EH (cell line): ENCODE measurements at places on chromosomes 2 and 18.

- no peak for DNase-seq
These were observed 1089.4 kb upstream of the SLC39A10 start for GRCh38 chr2:194567661-194568017.

GRCh38 chr2:215548714-215549113 is 112.8 kb upstream of the FN1 start:
- peak; percentile 35 for DNase-seq

- no peak for DNase-seq
These were observed 22.7 kb upstream of the IGFBP5 start for GRCh38 chr2:216717907-216718615.

- no peak for DNase-seq
These were observed 384.4 kb downstream of the TSN start for GRCh38 chr2:122139739-122140420.

GRCh38 chr2:105872830-105873229 is 128.1 kb downstream of the NCK2 start:
- DNase-seq: no peak

GRCh38 chr2:203670939-203671338 is 35.5 kb upstream of the CD28 start:
- no peak for DNase-seq

- DNase-seq: no peak
These were observed 10.4 kb downstream of the APOB start for GRCh38 chr2:21033237-21034155.

DNA sequence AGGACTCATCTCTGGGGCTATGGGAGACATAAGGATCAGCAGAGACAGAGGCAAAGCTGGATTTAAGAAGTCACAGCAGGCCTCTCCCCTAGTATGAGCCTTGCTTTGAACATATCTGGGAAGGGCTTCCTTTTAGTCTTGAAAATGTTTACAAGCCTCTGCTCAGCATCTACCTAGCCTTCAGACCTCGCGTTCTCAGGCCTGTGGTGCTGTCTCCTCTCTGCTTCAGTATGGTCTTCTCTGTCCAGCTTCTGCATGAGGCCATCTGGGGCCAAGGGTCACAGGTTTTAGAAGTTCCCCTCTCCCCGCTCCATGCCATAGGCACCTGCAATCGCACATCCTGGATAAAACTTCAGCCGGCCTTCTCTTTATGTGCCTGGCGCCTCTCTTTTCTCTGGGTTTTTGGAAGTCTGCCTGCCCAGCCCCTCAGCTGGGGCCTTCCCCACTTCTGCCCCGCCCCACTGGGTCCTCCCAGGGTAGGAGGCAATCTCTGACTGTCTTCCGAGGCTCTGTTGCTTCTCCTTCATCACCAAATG is 7.1 kb downstream of the ACTG2 start:
- DNase-seq: no peak

GRCh38 chr2:239942871-239943311 is 82.3 kb downstream of the NDUFA10 start:
- no peak for DNase-seq

GRCh38 chr2:88099798-88100488 is 27.9 kb downstream of the FABP1 start:
- DNase-seq: peak; percentile 18

DNA sequence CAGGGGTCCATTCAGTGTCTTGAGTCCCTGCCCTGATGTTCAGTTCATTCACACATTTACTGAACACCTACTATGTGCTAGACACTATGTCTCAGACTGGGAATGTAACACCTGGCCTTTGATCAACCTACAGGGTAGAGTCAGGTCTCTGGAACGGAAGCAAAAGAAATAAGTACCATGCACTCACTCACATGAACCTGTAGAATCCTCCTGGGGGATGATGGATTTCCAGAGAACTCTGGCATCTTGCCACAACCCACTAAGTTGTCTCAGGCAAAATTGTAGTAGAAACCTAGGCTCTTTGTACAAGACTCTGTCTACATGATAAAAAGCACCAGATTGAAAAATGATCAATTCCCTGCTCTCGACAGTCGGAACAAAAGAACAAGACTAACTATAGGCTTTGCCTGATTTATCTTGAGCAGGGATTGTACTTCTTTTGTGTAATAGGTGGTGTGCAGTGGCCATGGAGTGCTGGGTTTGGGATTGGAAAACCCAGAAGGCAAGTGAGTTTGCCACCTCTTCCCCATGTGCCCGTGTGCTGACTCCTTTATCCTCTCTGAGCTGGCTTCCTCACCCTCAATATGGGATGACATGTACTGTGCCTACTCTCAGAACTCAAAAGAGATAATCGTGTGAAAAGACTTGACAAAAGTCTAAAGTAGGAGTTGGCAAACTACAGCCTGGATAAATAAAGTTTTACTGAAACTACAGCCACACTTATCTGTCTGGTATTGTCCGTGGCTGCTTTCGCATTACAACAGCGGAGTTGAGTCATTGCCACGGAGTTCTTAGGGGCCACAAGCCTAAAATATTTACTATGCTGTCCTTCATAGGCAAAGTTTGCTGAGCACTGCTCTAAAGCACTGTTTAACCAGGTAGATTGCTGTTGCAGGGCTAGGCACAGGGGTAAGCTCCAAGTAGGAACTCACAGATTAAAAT is 4.4 kb downstream of the CAPN14 start:
- no peak for DNase-seq

- DNase-seq: no peak
These were observed 187.8 kb upstream of the BOD1L2 start for GRCh38 chr18:56959120-56959519.

DNA sequence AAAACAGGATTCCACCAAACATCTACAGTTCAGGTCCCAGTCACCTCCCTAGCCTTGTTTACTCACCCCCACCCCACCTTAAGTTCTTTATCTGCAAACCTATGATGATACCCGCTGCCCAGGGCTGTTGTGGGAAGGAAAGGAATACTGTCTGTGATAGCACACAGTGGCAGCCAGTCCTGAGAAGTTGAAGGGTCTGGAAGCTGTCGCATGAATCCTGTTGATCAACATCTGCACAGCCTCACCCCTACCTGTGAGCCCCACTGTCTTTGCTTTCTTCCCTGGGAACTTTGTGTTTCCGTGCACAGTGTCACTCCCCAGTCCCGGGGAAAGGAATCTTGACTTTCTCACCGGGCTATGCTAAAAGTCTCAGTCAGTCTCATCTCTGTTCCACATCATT is 160.7 kb upstream of the EPAS1 start:
- DNase-seq: no peak

DNA sequence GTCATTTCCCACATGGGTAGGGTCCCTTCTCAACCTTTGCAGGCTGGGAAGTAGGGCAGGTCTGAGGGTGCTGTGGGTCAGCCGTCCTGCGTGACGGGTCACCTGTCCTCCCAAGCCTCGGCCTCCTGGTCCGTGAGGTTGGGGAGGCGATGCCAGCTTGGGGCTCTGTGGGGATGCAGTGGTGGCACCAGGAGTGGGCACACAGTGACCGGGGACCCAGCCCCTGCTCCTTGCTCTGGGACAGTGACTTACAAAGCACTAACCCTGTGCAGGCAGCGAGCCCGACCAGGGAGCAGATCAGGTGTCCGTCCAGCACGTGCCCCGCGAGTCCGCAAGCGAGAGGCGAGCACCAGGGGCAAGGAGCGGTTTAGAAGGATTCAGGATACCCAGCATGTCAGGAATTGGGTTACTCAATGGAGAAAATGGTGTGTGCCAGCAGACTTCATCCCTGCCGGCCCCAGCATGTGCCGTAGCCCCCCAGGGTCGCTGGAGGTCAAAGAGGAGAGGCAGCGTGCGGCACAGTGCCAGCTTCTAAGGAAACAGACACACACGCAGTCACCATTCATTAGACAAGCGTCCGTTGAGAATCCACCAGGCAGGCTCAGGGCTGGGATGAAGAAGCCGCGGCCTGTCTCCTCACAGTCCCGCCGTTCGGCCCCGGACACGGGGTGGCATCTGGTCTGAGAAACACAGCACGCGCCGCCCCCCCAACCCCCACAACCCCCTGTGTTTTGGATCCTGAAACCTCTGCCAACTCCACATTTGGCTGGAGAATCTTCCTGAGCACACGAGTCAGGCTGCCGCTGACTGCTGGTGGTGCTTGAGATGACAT is 11.7 kb downstream of the COLEC11 start:
- no peak for DNase-seq

DNA sequence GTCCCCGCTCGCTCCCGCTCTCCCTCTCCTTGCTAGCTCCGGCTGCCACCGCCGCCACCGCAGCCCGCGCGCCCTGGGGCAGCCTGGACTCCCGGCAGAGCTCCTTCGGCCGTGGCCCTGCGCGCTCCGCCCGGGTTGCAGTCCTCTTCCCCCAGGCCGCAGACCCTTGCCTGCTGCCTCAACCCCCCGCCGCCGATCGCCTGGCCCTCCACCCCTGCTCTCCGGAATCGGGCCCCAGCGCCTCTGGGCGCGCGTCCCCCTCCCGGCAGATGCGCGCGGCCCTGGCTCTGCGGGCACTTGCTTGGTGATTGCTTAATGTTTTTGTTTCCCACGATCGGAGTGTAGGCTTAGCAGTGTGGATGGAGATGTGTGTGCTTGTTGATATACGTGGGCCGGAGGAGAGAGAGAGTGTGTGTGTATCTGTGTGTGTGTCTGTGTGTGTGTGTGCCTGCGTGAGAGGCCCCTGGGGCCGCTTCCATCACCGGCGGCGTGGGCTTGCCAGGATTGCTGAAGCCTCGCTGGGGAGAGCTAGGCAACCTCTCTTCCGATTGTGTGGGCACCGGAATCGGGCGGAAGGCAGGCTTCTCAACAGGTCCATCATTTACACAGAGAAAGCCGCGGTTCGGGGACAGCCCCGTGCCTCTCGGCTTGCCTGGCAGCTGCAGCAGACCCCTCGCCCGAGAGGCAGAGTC is 877 bp downstream of the INHBB start:
- DNase-seq: peak; percentile 35

DNA sequence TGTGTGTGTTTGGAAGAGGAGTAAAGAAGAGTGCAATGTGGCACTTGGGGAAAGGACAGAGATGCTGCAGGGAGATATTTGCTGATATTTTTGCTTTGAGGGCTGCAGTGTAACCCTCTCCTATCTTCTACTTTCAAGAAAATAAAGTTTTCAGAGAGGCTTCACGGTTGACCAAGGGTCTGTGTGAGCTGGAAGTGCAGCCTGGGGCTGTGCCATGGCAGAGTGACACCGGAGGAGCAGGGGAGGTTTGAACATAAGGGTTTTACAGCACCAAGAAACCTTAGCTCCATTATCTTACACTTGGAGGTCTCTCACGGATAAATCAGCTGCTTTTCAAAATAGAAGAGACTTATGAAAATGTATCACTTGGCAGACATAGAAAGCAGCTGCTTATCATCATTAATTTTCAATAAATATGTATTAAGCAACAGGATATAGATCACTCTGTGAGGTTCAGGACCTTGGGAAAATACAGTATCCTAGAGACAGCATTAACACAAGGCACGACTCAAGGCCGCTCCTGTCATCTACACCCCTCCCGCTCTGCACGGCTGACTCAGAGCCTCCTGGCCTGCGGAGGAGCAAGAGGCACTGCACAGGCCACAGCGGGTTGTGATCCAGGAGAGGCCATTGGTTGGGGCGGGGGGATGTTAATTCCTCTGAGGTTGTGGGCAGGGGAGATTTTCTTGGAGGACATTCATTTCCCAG is 127.8 kb downstream of the COPS8 start:
- peak; percentile 88 for DNase-seq

DNA sequence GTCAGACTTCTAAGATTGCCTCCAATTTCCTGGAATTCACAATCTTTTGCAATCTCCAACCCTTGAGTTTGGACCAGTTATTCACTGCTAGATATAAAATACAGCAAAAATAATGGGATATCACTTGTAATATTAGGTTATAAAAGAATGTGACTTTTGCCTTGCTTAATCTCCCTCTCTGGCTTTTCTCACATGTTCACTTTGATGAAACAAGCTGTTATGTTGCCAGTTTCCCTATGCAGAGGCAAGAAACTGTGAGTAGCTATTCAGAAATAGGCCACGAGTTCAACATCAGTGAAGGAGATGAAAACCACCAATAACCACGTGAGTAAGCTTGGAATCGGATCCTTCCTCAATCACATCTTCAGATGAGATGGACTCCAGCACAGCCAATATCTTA is 842.7 kb downstream of the RNF144A start:
- DNase-seq: no peak

DNA sequence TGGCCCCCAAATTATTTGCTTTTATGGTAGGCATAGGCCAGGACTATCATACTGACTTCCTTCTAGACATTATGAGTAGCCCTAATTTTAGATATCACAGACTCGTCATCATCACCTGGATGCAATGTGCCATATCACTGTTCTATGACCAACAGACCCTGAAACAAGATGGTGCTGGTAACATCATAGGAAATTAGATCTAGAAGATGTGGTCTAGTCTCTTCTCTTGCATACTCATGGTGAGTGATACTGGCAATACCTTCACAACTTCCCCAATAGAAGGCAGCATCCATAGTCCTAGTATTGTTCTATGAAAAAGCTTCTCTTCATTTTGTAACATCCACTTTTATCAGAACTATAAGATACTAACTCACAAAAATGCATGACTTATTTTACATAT is 116.3 kb upstream of the ITGA4 start:
- no peak for DNase-seq

DNA sequence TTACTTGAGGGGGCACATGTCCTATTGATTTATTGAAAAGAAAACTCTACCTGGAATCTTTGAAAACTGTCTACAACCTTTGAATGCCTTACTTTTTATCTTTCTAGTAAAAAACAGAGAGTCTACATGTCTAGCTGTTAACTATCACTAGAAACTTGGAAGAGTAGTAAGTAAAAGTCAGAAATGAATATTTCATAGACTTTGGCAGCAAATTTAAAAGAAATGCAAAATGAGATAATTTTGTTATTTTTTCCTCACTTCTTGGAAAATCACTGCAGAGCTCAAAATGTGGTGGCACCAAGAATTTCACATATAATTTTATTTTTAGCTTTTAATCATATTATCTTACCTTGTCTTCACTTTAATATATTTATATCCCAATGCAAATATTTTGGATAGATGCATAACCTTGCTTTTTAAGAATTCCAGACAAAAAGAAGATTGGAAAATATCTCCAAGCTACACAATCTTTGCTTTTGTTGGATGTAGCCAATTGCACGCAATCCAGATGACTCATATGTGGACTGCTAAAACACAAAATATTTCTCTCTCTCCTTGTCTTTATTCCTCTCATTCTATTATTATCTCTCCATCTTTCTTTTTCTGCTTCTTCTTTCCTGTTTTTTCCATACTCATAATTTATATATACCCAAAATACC is 92.2 kb upstream of the DSEL start:
- DNase-seq: peak; percentile 69

GRCh38 chr2:54634564-54635511 is 88.6 kb upstream of the EML6 start:
- DNase-seq: peak; percentile 88

- DNase-seq: peak; percentile 57
These were observed 60.2 kb downstream of the CDCA7 start for GRCh38 chr2:173414823-173415322.

GRCh38 chr2:10283106-10284062 is 19.3 kb upstream of the HPCAL1 start:
- DNase-seq: peak; percentile 98
